ENCODE measurements at places on chromosomes 1 and 21.

DNA sequence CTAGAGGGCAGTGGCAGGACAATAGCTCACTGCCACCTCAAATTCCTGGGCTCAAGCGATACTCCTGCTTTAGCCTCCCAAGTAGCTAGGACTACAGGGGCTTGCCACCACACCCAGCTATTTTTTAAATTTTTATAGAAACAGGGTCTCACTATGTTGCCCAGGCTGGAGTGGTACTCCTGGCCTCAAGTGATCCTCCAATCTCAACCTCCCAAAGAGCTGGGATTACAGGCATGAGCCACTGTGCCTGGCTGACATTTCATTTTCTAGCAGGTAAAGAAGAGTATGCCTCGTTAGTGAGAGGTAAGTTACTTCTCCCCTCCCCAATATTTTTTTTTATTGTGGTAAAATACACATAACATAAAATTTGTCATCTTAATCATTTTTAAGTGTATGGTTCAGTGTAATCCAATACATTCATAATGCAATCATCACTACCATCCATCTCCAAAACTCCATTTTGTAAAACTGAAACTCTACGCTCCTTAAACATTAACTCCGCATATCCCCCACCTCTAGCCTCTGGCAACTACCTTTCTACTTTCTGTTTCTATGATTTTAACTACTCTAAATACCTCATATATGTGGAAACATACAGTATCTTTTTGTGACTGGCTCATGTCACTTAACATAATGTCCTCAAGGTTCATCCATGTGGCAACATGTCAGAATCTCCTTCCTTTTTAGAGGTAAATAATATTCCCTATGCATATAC lies 22.4 kb downstream of the ZZZ3 start:
- no peak for DNase-seq

DNA sequence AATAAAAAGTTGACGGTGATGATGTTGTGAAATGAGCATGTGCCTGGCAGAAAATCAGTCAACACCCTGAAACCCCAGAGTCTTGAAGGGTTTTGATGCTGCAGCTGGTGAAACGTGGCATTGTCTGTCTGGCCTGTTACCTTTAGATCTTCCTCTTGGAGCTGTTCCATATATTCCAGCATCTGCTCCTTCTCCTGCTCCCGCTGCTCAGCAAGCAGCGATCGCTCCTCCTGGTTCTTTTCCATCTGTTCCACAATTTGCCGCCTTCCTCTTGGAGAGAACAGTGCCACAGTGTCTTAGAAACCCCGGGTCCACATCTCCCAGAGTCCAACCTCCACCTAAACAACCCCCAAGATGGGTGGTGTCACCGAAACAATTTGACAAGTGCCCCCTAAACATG lies 15.7 kb downstream of the CFAP45 start:
- DNase-seq, result no peak

- DNase-seq, result no peak
Observed at GRCh38 chr1:174448974-174449373, 1.2 kb downstream of the GPR52 start.

GRCh38 chr1:181090641-181091126 lies 2.2 kb downstream of the IER5 start:
- DNase-seq, result no peak

- peak; percentile 21 for DNase-seq
Observed at GRCh38 chr1:223776075-223776814, 63.9 kb downstream of the CAPN2 start.

GRCh38 chr1:74010206-74010605 lies 187.8 kb downstream of the LRRIQ3 start:
- no peak for DNase-seq

- DNase-seq, result no peak
Observed at GRCh38 chr21:30984889-30985288, 53.4 kb downstream of the KRTAP19-8 start.

DNA sequence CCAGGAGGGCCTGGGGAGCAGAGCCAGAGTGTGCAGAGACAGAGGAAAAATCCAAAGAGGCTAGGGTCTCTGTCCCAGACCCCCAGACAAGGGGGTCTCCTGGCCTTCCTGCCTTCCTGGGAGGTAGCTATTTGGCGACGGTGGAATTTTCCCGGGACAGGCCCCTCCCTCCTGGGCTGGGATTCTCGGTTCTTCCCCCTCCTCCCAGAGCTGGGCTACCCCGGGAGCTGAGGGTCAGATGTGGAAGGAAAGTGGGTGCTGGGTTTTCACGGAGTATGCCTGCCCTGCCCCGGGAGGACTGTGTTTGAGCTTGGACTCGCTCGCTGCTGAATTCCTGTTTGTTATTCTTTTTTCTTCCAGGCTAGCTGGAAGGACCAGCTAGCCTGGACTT lies 759 bp downstream of the AMPD2 start:
- no peak for DNase-seq

DNA sequence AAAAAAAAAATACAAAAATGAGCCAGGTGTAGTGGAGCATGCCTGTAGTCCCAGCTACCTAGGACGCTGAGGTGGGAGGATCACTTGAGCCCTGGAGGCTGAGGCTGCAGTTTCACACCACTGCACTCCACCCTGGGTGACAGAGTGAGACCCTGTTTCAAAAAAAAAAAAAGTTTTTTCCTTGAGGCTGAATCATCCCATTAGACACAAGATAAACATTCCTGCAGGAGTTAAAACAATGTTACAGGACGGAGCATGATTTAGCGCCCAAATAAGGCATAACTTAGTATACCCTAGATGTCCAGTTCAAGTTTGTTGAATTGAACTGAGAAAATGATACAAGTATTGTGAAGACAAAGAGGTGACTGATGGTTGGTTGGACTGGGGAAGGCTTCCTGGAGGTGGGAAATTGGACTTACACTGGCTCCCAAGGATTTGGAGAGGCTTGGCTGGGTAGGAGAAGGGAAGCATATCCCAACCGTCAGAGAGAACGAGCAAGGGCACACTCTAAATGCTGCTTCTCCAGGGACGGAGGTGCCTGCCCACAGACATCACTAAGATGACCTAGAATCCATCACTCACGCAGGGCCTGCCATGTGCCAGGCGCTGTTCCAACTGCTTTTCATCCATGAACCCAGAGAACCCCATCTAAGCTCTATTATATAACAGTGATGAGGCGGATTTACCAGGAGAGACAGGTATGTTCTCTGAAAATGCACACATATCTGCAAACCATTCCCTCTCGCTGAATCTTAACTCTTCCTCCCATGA lies 610.6 kb downstream of the KIF26B start:
- DNase-seq, result no peak

GRCh38 chr1:168097921-168098528 lies 38.7 kb downstream of the GPR161 start:
- DNase-seq, result no peak

GRCh38 chr21:18772404-18772803 lies 368.8 kb upstream of the TMPRSS15 start:
- no peak for DNase-seq

DNA sequence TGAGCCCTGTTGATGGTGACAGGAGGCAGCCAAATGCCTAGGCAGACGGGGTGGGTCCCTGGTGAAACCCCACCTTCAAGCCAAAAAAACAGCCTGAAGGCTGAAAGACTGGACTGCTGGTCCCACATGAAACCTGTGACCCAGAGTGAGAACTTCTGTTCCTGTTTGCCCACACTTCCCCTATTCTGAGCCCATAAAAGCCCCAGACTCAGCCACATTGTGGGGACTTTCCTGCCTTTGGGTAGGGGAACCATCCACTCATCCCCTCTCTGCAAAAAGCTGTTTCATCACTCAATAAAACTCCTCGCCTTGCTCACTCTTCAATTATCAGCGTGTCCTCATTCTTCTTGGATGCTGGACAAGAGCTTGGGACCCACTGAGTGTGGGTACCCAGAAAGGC lies 25.2 kb downstream of the HTR6 start:
- no peak for DNase-seq
